ENCODE measurements at places on chromosomes 16 and 17.

DNA sequence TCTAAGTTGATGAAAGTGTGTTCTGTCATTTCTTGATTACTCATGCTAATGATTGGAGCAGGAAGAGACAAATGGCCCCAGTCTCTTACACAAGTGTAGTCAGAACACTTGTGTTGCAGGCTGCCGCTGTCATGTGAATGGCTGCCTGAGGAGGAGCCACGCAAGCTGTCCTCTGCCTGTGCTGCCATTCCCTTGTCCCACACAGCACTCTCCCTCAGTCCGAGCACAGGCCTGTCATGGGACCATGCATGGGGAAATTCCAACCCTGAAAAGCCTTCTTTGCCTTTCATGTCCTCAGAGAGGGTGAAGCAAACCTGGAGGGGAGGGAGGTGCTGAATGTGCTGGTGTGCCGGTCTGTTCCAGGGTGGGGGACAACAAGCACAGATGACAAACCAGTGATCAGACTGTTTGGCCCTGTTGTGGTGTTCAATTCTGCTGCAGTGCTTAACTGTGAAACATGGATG, 109.4 kb downstream of the MRTFB start:
- no peak for DNase-seq

GRCh38 chr17:6072157-6072556, 2.0 kb downstream of the WSCD1 start:
- DNase-seq, result no peak

- DNase-seq, result peak; percentile 49
Measured at GRCh38 chr17:57288040-57288772, 31.9 kb downstream of the MSI2 start.

DNA sequence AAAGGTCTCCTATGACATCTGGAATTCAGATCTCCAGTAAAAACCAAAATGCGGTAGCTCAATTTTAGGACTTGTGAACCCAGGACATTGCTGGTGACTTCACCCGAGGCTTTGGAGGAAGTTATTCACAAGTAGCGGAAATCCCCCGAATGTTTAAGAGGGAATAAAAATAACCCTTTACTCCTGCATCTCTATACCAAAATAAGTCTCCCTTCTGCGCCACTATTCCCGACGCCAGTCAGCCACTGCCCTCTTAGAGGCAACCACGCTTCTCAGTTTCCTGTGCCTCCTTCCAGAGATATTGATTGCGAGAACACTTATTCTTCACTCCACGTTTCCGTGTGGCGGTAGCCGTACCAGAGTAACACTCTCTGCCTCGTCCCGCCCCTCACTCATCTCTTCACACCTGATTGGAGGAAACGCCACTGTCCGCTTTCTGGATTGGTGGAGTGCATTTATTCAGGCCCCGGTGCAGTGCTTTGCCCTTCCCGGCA, 27.4 kb downstream of the EMP2 start:
- no peak for DNase-seq

DNA sequence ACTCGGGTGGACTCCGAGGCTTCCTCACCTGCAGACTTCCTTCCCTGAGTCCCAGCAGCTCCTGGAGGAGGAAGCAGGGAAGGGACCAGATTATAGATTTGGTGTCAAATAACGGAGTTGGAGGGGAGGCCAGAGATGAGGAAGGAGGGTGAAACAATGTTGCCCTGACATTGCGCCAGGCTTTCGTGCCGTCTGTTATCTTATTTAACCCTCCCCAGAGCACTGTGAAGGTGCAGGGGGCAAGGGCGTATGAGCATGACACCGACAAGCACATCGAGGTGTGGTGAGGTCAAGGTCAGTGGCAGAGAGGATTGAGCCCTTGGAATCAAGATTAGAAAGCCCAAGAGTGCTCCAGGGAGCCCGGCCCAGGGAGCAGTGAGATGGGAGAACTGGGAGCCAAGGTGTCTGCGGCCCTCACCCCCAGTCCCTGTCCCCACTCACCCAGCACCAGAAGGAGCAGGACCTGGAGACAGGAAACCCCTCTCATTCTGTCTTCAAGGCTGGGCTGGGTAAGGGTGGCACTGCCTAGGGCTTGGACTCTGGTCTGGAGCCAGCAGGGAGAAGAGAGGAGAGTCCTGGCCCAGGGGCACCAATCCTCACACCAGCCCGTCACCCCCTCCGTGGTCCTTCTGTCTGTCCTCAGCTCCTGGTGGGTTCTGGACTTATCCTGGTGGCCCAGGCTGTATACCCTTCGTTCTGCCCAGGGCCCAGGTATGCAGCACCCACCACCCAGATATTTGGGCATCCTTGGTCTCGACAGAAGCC, 1.1 kb downstream of the PRSS33 start:
- DNase-seq, result no peak

DNA sequence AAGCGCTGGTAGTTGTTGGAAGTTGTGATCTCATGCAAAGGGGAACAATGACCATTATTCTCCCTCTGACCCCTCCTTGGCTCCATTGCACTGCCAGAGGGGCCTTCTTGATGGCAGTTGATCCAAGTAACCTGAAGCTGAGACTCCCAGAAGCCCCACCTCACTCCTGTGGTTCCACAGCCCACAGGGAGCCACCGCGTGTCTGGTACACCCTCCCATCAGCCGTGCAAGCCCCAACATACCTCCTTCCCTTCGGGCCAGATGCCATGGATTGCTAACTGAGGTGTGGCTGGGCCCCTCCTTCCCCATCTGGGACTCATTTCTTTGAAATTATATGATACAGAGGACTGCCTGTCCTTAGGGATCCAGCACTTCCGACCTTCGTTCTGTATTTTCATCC, 17.8 kb downstream of the SAP30BP start:
- peak; percentile 75 for DNase-seq

DNA sequence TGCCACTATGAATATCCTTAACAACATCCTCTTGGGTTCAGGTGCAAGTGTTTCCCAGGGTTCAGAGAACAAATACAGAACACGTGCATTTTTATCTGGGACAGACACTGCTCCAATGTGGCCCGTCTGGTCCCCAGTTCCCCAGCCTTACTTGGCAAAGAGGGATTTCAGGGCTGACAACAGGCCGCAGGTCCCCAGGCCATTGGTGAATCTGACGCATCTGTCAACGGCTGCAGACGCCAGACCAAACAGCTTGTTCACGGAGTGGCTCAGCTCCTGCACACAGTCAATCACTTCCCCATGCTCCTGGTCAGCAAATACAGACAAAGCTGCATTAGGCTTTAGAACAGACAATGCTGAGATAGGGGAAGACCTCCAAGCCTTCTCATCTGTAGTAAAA, 36.2 kb downstream of the COG7 start:
- no peak for DNase-seq

Measured in AG20443 (cell line).